ENCODE measurements at places on chromosomes 12 and 14.

- DNase-seq, result no peak
Observed at GRCh38 chr12:90979951-90980350, 24.8 kb downstream of the EPYC start.

- no peak for DNase-seq
Observed at GRCh38 chr14:48417715-48418500, 742.5 kb upstream of the MDGA2 start.

GRCh38 chr14:61698206-61698980, 3.1 kb downstream of the HIF1A start:
- DNase-seq, result no peak

DNA sequence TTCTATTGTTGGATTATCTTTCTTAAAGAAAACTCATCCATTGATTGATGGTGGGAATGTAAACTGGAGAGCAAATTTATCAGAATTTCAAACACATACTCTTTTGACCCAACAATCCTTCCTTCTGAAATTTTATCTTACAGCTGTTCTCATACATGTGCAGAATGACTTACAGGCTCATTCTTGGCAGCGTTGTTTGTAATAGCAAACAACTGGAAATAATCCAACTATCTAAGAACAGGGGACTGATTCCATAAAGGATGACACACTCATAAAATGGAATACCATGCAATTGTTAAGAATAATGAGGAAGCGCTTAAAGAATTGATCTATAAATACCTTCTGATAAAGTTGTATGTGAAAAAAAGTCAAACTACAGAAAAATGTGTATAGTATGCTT, 24.0 kb downstream of the RHOJ start:
- DNase-seq, result no peak

- no peak for DNase-seq
Observed at GRCh38 chr14:34536951-34537676, 2.4 kb downstream of the EAPP start.
